CD4-positive, alpha-beta T cell treated with Interleukin-4 for 1 hour (primary cell): ENCODE measurements at places on chromosomes 5 and 9.

- DNase-seq = no peak
Measured at GRCh38 chr9:81594415-81594814, 94.9 kb downstream of the TLE1 start.

DNA sequence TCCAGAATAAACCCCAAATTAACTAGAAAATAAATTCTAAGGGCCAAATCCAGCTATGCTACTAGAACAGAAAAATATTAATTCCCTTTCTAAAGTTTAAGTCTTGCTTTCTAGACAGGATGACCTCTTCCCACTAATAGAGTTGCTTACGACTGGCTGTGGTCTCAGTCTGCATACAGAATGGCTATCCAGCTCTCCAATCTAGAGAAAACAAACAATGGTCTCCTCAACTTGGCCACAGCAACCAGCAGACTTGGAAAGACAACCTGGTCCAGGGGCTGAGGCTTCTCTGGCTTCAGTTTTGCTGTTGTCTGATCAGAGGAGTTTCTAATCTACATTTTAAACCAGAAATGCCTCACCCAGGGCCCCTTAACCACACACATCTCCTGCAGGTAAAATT is 28.9 kb downstream of the RASEF start:
- DNase-seq = no peak

GRCh38 chr5:151881621-151882225 is 42.9 kb downstream of the GLRA1 start:
- DNase-seq = no peak

- no peak for DNase-seq
Measured at GRCh38 chr5:171405615-171406014, 13.8 kb upstream of the FGF18 start.

DNA sequence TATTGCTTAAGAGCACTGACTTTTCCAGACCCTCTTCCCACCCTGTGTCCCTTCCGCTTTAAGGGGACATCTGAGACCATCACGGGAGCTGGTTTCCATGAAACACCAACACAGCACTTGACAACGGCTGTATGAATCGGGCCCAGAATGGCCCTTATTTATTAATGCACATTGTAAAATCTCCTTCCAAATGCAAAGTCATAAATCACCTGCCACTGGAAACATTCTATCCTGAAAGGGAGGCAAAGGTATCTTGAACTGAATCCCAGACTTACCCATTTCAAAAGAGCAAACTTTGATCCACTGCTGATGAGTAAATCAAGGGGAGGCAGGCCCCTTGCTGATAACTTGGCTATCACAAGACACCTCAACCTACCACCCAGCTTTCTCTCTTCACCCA is 37.4 kb downstream of the SHB start:
- DNase-seq = no peak

DNA sequence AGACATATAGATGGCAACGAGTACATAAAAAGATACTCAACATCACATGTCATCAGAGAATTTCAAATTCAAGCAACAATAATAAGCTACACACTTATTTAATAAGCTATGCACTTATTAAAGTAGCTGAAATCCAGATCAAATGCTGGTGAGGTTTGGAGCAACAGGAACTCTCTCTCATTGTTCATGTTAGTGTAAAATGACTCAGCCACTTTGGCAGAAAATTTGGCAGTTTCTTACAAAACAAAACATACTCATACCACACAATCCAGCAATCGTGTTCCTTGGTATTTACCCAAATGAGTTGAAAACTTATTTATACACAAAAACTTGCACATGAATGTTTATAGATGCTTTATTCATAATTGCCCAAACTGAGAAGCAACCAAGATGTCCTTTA is 131.5 kb upstream of the NFIL3 start:
- no peak for DNase-seq

DNA sequence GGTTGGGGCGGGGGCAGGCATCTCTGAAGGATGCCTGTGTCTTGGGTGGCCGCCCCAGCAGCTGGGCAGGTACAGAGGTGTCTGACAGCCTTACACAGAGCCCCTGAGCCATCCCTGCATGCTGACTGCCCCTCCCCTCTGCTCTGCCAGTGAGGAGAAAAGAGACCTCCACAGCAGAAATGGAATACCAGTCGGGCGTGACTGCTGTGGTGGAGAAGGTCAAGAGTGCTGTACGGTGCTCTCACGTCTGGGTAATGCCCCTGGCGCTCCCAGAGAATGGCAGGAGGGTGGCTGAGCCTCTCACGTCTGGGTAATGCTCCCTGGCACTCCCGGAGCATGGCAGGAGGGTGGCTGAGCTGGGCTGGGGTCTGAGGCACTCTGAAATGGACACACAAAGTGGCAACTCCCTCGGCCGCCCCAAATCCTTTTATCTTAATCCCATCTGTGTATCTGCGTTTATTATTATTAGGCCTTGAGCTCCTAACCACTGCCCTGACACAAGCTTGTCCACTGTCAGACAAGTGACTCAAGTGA is 2.5 kb upstream of the RABL6 start:
- no peak for DNase-seq
